ENCODE measurements at places on chromosomes 4 and X.

- no peak for DNase-seq
Measured at GRCh38 chr4:84436812-84437211, 62.3 kb downstream of the NKX6-1 start.

DNA sequence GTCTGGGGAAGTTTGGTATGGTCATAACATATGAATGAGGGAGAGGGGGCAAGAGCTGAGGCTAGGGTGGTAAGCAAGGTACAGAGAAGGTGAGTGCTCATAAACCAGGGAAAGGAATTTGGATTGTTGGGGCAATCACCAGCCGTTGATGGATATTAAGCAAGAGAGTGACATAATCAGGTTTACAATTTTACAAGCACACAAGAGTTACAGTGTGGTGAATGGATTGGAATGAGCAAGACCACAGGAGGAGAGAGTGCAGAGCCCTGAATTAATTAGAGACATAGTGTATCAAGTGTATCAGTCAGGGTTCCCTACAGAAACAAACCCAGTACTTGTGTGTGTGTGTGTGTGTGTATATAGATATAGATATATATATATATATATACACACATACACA lies 18.7 kb upstream of the FMR1NB start:
- peak; percentile 15 for DNase-seq

DNA sequence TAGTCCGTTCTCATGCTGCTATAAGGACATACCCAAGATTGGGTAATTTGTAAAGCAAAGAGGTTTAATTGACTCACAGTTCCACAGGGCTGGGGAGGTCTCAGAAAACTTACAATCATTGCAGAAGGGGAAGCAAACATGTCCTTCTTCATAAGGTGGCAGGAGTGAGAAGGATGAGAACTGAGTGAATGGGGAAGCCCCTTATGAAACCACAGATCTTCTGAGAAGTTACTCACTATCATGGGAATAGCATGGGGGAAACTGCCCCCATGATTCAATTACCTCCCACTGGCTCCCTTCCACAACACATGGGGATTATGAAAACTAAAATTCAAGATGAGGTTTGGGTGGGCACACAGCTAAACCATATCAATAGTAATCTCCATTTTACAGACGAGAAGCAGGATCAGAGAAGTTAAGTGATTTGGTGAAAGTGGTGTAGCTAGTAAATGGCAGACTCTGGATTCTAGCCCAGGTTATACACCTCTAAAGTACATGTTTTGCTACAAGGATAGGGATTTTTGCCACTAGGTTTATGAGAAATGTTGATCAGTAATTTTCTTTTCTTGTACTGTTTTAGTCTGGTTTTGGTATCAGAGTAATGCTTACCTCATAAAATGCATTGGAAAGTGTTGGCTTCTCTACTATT lies 47.3 kb upstream of the C1GALT1C1 start:
- peak; percentile 34 for DNase-seq

GRCh38 chr4:25978327-25978726 lies 64.3 kb downstream of the SMIM20 start:
- no peak for DNase-seq

DNA sequence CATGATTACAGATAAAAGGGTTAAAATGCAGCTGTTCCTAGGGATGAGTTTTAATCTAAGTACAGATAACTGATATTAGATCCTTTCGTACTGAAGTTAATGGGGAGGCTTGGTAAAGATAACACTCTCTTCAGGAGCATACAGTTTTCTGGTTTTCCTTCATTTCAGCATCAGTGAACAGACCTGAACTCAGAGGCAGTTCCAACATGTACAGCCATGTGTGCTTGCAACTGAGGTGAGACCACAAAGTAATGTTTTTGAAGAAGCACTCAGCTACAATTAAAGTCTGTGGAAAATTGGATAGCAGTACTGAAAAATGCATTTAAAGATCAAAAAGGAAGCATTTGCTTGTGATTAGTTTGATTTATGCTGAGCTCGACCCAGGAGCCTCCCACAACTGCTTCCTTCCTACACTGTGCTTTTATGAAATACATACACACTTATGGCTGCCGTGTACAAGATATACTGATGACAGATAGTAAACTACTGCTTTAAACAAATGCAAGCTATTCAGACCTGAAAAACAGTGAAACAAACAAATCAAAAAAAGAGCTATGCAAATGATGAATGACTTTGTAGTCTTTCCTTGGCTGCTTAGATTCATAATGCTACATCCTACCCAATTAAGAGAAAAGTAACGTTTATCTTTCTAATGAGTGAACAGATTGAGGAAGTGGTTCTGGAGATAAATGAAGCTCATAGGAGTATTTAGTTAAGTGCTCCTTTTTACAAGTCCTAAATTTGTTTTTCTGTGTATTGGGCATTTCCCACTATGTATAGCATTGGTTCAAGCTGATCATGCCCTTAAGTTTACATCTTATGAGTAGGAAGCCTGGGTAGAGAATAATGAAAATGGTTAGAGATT lies 68.4 kb downstream of the PDLIM5 start:
- peak; percentile 69 for DNase-seq

GRCh38 chrX:57177070-57177469 lies 39.9 kb upstream of the SPIN2A start:
- no peak for DNase-seq

DNA sequence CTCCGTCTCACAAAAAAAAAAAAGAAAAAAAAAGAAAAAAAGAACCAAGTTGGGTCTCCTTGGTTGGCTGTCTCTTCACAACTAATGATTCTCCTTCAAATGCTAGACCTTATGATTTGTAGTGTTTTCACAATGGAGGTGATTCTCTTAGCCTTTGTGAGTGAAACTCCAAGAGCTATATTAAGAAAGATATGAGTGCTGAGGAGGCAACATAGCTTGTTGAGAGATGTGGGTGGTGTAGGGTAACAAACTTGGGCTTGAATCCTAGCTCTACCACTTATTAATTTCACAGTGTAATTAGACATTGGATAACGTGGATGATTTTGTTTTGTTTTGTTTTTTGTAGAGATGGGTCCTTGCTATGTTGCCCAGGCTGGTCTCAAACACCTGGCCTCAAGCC lies 10.4 kb upstream of the SEPTIN11 start:
- DNase-seq, result no peak

GRCh38 chr4:6224735-6225134 lies 24.4 kb upstream of the JAKMIP1 start:
- DNase-seq, result no peak

- DNase-seq, result peak; percentile 78
Measured at GRCh38 chrX:12210196-12210815, 72.0 kb downstream of the FRMPD4 start.

DNA sequence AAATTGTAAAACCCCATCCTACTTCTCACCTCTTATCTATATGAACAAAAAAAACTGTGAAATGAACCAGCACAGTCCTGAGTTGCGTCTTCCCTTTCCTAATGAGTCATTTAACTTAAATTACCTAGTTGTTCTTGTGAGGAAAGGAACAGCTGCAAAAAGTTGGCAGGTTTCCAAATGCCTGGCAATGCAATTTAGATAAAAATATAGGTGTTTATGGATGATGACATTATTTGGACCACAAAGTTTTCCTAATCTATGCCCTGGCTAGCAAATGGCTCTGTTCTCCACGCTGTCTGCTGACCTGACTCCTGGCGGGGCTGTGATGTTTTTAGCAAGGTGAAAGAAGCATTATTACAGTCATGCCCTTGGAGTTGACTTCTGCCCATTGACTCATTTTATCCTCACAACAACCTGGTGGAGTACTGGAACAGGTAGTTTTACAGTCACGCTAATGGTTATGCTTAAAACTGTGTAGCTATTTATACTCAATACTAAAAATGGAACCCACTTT lies 29.8 kb upstream of the RELL1 start:
- peak; percentile 80 for DNase-seq

GRCh38 chrX:7828594-7828993 lies 14.4 kb upstream of the VCX start:
- DNase-seq, result no peak

DNA sequence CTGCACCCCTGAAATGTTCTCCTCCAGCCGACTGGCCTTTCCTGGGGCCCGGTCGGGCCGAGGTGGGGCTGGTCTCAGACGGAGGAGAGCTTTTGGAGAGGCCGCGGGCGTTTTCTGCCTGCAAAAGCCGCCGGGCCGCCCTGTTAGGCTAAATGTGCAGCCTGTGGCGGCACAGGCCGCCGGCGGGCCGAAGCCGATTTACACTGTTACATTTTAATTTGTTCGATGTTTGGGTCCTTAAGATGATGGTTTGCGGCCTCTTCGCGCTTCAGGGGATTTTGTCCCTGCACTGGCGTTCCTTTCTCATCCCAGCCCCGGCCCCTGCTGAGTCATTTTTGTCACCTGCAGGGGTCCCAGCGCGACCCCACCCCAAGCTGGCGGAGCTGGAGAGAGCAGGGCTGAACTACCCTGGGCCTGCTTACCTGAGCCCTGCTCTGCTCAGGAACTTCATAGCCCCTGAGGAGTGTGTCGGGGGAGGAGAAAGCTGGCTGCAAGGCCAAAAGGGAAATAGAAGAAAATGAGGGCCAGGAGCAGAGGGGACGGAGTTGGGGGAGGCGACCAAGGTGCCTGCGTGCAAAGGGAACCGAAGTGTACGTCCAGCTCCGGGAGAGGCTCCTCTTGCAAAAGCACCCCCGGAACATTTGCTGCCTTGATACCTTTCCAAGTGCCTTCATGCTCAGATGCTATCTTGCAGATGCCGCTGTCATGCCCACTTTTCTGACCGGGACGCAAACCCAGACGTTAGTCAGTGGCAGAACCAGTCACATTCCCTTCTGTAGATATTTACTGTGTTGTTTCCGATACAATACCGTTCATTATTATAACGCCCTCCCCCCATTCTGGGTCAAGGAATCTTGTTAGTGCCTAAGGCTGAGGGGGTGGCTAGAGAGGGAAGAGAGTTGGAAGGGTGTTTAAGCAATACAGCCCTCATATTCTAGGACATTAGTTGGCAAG lies 977 bp upstream of the RBBP7 start:
- DNase-seq, result no peak
